ENCODE measurements at places on chromosomes 16 and 17.

- peak; percentile 93 for DNase-seq
These were observed 14.3 kb downstream of the ACSF2 start for GRCh38 chr17:50440172-50440837.

- no peak for DNase-seq
These were observed 4.2 kb downstream of the RPS6KB1 start for GRCh38 chr17:59897090-59897489.

DNA sequence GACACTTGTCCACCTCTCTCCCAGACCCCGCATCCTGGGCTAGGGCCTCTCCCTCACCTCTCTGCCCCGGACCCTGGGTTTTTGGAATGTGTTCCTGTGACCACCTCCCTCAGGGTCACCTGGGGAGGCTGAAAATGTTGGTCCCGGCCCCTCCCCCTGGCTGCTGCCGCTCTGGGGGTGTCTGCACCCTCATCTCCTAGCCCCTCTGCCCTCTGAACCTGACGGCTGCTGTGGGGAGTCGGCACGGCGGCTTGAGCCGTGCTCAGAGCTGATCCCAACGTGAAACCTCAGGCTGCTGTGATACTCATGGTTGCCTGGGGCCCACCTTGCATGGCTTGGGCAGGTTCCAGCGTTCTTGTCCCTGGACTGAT is 42.8 kb downstream of the ADCY7 start:
- peak; percentile 33 for DNase-seq

GRCh38 chr17:16922386-16923096 is 49.4 kb downstream of the TNFRSF13B start:
- peak; percentile 3 for DNase-seq
